Hematopoietic multipotent progenitor cell treated with erythropoietin and hydrocortisone succinate and interleukin-3 and kit ligand, for 4 days (in vitro differentiated cells): ENCODE measurements at places on chromosomes 4 and X.
A peak's percentile ranks its signal among the peaks of the same experiment; 100 is the strongest.

- no peak for DNase-seq
These were observed 65.6 kb downstream of the ASB9 start for GRCh38 chrX:15204130-15204751.

GRCh38 chrX:138769918-138770317, 58.4 kb upstream of the FGF13 start:
- no peak for DNase-seq

- DNase-seq, result no peak
These were observed 72.9 kb upstream of the DIAPH2 start for GRCh38 chrX:96611619-96612362.

DNA sequence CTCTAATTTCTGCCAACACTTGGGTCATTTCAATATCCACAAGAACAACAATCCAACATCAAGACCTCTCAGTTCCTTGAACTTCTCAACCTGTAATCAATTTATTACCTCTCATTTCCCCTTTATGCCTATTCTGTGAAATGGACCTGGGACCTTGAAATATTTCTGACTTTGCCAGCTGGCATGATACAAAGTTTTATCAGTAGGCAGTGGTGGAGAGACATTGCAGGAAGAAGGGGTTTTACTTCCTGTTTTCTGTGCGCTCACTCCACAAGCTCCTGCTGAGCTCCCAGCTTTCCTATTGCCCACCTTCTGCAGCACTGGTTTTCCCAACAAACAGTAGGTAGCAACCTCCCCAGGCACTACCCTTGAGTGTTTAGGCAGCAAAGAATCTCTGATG, 3.5 kb upstream of the ARHGEF6 start:
- peak; percentile 87 for DNase-seq

- peak; percentile 19 for DNase-seq
These were observed 104.4 kb downstream of the UCHL1 start for GRCh38 chr4:41360921-41361793.

DNA sequence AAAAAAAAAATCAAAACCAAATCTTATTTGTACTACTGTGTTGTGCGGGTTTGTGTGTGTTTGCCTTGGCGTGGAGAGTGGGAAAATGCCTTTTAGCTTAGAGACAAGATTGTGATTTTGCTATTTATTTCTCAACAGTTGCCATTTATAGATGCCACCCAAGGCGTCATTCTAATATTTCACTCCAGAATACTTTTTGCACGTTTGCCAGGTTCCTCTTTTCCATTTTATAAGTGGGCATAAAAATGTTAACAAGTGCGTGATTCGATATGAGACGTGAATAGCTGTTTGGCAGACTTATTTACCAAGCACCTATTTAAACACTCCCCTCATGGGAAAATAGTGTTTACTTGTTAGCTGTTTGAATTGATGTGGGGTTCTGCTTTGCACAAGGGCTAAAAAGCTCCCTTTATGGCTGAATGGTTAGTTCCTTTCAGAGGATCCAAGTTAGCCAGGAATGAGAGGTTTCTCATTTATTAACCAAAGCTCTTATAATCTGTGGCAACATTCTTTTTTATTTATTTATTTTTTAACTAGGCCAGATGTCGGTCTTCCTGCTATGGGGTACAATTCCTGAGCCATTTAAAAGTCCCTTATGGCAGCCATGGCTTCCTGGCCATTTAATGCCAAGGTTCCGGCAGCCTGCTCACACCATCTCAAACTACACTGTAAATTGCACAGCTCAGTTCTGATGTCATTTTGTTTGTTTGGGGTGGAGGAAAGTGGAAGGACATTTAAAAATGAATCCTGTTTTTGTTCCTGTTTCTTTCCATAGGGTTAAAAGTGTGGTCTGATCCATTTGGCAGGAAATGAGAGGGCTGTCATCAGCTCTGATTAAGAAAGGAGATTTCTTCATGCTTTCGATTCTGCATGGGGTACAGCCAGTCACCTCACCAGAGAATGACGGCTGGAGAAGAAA, 14.6 kb downstream of the SMIM20 start:
- no peak for DNase-seq

DNA sequence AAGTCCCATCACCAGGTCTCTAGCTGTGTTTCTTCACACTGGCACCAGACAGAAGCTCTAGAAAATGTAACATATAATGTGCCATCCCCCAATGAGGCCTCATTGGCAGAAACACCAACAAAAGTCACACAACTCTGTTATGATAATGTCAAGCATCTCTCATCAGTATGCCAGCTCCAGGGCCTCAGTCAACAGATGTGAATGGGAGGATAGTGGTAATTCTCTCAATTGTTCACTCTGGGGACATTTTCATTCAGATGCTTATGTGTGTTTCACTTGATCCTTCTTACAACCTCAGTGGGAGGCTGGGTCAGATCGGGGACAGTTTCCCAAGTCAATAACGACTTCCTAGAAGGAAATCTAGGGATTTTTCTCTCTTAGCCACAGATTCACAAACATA, 57.5 kb upstream of the SCOC start:
- no peak for DNase-seq

DNA sequence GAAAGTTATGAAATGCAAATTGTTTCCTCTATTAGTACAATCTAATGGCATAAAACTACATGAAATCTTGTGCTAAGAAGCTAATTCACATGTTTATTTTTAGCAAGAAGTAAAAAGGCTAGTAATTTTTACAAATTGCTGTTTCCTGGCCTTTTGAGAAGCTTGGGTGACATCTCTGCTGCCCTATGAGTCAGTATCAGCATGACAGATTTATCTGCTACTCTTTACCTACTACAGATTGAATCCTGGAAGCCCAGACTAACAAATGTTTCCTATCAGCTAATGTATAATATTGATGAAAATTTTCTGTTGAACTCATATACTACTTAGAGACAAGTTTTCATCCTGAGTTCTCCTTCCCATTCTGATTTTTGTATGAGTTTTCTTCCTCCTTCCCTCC, 232.4 kb downstream of the DCTD start:
- DNase-seq, result no peak

DNA sequence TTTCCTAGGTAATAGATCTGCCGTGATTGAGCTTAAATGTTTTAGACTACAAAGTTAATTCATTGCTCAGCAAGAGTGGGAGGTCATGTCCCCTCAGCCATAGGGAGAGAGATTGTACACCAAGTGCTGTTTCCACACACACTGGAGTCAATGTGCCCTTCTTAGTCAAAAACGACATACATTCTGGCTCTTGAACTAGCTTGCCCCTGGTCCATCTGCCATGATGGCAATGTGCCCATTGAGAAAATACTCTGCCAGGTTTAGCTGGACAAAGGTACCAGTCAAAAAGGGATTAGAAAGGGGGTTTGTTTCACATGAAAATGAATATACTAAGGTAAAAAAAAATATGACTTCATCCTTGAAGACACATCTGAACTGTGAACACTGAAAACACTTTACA, 377.1 kb upstream of the ADGRL3 start:
- DNase-seq, result no peak

DNA sequence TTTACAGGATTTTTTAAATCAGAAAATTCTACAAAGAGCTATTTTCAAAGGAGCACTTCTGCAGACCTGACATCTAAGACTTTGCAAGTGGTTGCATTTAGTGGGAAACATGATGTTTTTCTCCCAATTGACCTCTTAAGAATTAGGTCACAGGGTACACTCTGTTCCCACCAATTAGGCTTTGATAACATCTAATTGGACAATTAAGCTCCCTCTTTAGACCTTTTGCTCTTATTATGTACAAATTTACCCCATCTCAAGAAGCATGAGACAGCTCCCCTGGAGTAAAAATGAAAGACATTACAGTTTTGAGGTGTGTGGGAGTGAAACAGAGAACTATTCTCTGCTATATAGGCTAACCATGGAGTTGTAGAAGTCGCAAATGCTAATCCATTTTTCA, 31.8 kb upstream of the AGA start:
- DNase-seq, result no peak

- DNase-seq, result peak; percentile 88
These were observed 110.9 kb upstream of the BMP2K start for GRCh38 chr4:78665216-78665770.

GRCh38 chrX:11309220-11309619, 16.0 kb downstream of the AMELX start:
- no peak for DNase-seq

- DNase-seq, result no peak
These were observed 201.3 kb downstream of the PTTG2 start for GRCh38 chr4:38161208-38162113.

- no peak for DNase-seq
These were observed 74.1 kb downstream of the FAM47A start for GRCh38 chrX:34058005-34058404.

GRCh38 chrX:109187473-109188168, 294.3 kb downstream of the GUCY2F start:
- no peak for DNase-seq

GRCh38 chr4:47577779-47578553, 92.9 kb downstream of the ATP10D start:
- DNase-seq, result no peak

DNA sequence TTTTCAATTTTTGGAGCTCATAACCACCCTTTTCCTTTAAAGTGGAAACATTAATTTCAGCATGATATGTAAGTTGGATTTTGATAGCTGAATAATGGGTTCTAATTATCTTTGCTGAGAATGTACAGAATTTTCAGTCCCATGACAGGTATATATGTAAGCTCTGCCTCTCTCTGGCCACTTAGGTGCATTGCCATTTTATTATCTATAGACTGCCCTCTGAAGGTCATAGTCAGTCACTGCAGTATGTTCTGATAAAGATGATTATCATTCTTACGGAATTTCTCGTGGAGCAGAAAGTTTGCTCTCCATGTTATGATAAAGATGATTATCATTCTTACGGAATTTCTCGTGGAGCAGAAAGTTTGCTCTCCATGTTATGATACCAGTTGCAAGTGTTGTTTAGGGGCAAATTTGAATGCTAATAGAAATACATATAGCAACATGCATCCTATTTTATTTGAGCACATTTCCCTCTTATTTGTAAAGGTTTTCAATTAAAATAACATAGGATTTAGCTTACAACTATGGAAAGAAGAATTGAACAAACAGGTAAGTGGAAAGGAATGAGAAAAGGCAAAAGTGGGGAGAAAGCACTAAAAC, 10.4 kb downstream of the AFP start:
- peak; percentile 89 for DNase-seq

DNA sequence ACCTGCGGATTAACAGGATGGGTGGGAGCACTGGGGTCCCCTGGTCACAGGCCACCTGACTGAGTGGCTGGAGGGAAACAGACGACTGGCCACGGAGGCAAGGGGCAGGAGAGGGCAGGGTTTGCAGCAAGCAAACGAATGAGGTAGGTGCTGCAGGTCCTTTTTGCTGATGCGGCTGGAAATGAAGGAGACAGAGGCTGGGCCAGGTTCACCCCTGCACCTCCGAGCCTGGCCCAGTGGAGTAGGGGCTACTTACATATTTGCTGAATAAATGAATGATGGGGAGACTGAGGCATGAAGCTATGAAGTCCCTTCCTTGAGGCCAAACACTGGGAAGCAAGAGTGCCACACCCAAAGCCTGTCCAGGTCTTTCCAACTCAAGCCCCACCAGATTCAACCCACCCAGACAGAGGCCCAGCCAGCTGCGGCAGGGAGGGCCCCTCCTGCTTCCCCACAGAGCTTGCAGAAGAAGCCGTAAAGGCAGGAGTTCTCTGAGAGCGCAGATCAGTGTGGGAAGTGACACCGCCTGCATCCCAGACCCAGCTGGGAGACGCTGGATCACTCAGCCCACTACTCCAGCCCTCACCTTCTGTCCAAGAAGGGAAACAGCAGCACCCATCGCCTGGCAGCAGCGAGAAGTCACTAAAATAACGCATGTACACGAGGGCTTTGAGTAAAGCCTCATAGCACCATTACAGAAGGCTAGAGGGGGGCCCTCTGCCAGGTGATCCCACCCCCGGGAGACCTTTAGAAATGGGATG, 36.1 kb upstream of the C4orf50 start:
- DNase-seq, result no peak

GRCh38 chr4:25666031-25666630, 10.5 kb downstream of the SLC34A2 start:
- no peak for DNase-seq

DNA sequence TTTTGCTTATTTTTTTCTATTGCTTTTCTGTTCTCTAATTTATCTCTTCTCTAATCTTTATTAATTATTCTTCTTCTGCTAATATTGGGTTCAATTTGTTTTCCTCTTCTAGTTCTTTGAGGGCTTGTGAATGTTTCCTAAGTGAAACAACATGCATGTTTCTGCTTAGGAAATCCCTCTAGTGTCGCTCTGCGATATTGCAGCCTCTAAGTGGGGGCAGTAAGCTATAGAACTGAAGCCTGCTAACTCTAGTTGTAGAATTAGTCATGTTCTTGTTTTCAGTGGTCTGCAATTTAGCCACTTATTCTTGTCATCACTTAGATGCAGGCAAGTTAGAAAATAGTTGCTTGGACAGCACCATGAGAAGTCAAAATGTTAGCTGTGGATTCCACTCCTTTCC, 222.6 kb downstream of the SPIN4 start:
- peak; percentile 32 for DNase-seq

DNA sequence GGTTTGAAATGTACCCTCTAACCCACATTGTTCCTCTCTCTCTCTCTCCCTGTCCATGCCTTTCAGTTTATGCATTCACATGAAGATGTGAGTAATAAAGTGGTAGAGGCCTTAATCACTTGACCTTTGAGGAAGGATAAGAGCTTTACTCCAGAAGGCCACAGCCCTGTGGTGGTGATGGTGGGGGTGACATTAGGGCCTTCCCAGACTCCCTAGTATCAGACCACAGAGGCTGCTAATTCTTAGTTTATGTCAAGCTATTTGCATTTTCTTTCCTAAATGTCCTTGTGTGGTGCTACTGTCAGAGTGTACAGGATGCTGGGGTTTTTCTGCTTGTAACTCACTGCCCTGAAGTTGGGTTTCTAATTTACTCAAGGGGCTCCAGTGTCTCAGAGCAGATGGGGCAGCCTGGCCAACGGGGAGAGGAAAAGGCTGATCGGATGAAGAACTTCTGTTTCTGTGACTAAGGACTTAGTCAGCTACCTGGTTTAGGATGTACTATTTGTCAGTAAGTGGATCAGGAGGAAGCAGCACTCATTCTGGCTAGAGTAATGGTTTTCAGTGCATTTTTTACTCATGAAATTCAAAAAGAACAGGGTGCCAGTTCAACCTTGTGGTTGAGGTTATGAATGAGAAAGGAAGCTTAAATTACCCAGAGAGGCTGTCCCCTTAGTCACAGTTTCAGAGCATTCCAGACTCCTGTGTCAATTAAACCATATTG, 509.6 kb upstream of the DIPK2B start:
- DNase-seq, result peak; percentile 2

DNA sequence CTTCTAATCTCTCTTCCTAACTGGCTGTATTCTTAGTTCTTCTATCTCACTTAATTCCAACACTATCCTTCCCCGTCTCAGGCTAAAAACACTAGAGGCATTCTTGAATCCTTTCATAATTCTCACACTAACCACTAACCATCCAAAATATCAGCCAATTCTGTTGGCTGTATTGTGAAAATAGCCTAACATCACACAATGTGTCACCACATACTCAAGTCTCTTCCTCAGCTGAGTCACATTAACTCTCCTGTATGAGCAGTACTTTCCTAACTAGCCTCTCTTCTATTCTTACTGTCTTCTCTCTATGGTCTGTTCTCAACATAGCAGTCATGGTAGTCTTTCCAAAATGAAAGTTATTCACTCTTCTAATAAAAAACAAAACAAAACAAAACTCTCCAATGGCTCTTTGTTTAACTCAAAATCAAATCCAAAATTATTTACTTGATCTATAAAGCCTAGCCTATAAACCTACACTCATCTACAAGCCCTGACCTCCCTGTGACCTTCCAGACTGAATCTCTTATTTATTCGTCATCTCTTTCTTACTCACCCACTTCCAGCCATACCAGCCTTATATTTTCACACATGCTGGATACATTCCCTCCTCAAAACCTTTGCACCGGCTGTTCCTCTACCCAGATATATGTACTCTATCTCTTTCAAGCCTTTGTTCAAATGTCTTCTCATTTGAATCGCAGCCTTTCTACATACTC, 445.9 kb downstream of the TLL1 start:
- DNase-seq, result no peak
